Kidney epithelial cell (primary cell): ENCODE measurements at places on chromosomes 11 and 22. TPM values are rescaled to one million over a fixed set of nuclear protein-coding genes. Genes with fewer than 3 reads are reported as not detected.

Gene SLC22A12
- total RNA-seq, result not detected in 2 replicates

Gene FBXO3
- total RNA-seq, result 29.9 and 34.6 TPM in 2 replicates

Gene CNTF
- total RNA-seq, result 0.96 and 1.1 TPM in 2 replicates

Gene INS
- total RNA-seq, result not detected in 2 replicates

Gene PRDM11
- total RNA-seq, result 6.6 and 9.5 TPM in 2 replicates

Gene HSD17B12
- 77.0 and 84.7 TPM in 2 replicates for total RNA-seq

Gene SLC22A25
- total RNA-seq, result not detected in 2 replicates

Gene IL10RA
- total RNA-seq, result 0.25 and 0.55 TPM in 2 replicates

Gene APOBEC3G
- total RNA-seq, result 8.1 and 9.7 TPM in 2 replicates

Gene HPX
- 0.13 and 0.34 TPM in 2 replicates for total RNA-seq

Gene MS4A4E
- not detected in 2 replicates for total RNA-seq

Gene CARNS1
- 0.21 and 0.27 TPM in 2 replicates for total RNA-seq

Gene MYO18B
- total RNA-seq, result not detected in 2 replicates

Gene MRGPRX4
- not detected in 2 replicates for total RNA-seq

Gene RIN1
- 3.1 and 3.8 TPM in 2 replicates for total RNA-seq

Gene APOA5
- not detected in 2 replicates for total RNA-seq

Gene OMP
- not detected in 2 replicates for total RNA-seq

Gene BAD
- 118 and 153 TPM in 2 replicates for total RNA-seq

Gene OR52N4
- total RNA-seq, result not detected in 2 replicates

Gene POU2AF2
- not detected in 2 replicates for total RNA-seq

Gene B3GAT1
- total RNA-seq, result 0.48 and 0.71 TPM in 2 replicates

Gene SEC14L2
- 31.7 and 36.0 TPM in 2 replicates for total RNA-seq

Gene HEPN1
- total RNA-seq, result not detected in 2 replicates

Gene TESMIN
- total RNA-seq, result 3.8 and 7.7 TPM in 2 replicates

Gene TYR
- not detected in 2 replicates for total RNA-seq

Gene FAM180B
- total RNA-seq, result not detected in 2 replicates

Gene SYNGR1
- total RNA-seq, result 1.0 and 2.0 TPM in 2 replicates

Gene XKR3
- not detected in 2 replicates for total RNA-seq

Gene OR4D5
- not detected in 2 replicates for total RNA-seq

Gene DSCAML1
- 0.21 and 3.1 TPM in 2 replicates for total RNA-seq

Gene MCAM
- 563 and 601 TPM in 2 replicates for total RNA-seq

Gene TPBGL
- total RNA-seq, result 0.04 TPM in 1 of 2 replicates, not detected in the other

Gene NLRP10
- total RNA-seq, result not detected in 2 replicates

Gene LARGE2
- 10.9 and 11.2 TPM in 2 replicates for total RNA-seq

Gene TREH
- not detected in 2 replicates for total RNA-seq

Gene CTR9
- total RNA-seq, result 21.7 and 23.1 TPM in 2 replicates

Gene SLC5A1
- 0.38 and 0.55 TPM in 2 replicates for total RNA-seq

Gene OR10D3
- not detected in 2 replicates for total RNA-seq

Gene SNU13
- total RNA-seq, result 198 and 201 TPM in 2 replicates

Gene RBFOX2
- 75.1 and 91.2 TPM in 2 replicates for total RNA-seq

Gene IGLL1
- not detected in 2 replicates for total RNA-seq
